ENCODE measurements at places on chromosomes 3 and 15. TPM values are rescaled to one million over a fixed set of nuclear protein-coding genes. Genes with fewer than 3 reads are reported as not detected.

GRCh38 chr15:95440712-95441111 is 889.8 kb upstream of the NR2F2 start:
- DNase-seq: no peak

GRCh38 chr3:145623349-145623748 is 537.6 kb downstream of the PLOD2 start:
- DNase-seq: no peak

DNA sequence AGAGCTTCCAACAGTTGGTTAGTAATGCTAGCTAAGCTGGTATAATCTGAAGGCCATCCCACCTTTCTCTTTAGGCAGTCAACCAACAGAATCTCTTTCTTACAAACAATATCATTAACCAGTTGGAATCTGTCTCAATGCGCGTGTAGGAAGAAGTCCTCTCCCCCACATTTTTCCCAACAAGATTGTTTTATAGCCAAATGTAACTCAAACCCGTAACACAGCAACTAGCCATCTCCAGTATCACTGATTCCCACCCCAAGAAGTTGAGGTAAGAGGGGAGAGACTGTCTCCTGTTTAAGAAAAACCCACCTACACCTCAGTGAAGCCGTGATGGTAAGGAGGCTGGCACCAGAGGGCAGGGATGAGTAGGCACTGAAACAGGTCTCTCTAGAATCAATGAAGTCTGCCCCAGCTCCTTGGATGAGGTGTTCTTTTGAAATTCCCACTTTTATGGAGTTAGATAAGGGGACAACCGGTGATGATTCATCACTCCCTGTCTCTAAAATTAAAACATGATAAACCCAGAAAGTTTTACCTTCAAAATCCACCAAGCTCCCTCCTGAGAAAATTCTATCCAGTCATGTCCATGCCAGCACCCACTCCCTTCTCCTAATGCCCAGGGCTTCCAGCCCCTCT is 30.9 kb downstream of the CDC25A start:
- DNase-seq: no peak

GRCh38 chr15:25799906-25800700 is 63.0 kb downstream of the ATP10A start:
- no peak for DNase-seq

The CCDC54 gene
- not detected for total RNA-seq

The TNNC1 gene
- total RNA-seq: 5.6 TPM

The CORO2B gene
- 4.9 TPM for total RNA-seq

DNA sequence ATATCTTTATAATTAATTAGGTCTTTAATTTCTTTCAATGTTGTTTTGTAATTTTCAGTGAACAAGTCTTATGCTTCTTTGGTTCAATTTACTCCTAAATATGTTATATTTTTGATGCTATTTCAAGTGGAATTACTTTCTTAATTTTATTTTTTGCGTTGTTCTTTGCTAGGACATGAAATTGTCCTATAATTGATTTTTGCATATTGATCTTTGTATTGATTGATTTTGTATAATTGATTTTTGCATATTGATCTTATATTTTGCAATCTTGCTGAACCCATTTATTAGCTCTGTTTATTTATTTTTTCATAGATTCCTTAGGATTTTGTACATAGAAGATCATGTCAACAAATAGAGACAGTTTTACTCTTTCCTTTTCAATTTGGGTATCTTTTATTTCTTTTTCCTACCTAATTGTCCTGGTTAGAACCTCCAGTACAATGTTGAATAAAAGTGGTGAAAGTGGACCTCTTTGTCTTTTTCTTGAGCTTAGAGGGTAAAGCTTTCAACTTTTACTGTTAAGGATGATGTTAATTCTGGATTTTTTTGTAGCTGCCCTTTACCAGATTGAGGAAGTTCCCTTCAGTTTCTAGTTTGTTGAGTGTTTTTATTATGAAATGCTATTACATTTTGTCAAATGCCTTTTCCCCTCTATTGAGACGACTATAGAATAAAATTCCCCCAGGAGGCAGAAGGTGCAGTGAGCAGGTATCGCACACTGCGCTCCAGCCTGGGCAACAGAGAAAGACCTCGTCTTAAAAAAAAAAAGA is 36.8 kb upstream of the CCDC50 start:
- DNase-seq: no peak

DNA sequence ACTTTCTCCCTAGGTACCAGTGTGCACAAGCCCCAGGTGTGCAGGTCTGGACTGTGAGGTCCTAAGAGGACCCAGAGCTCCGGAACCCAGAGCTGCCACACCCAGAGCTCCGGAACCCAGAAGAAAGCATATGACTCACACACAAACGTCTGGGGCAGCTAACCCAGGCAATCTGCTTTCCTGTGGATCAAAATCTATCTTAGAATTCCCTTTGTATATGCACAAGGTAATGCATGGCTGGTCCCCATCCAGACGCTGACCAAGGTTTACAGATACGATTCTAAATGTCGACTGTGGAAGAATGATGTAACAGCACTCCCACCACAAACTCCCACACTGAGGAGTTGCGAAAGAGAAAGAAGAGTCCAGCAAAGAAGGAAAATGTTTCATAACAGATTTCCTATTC is 15.7 kb downstream of the KCNMB2 start:
- no peak for DNase-seq

GRCh38 chr15:47184003-47184907 is 533.0 kb upstream of the SEMA6D start:
- peak; percentile 65 for DNase-seq

GRCh38 chr3:100875239-100875638 is 118.0 kb downstream of the ABI3BP start:
- no peak for DNase-seq

DNA sequence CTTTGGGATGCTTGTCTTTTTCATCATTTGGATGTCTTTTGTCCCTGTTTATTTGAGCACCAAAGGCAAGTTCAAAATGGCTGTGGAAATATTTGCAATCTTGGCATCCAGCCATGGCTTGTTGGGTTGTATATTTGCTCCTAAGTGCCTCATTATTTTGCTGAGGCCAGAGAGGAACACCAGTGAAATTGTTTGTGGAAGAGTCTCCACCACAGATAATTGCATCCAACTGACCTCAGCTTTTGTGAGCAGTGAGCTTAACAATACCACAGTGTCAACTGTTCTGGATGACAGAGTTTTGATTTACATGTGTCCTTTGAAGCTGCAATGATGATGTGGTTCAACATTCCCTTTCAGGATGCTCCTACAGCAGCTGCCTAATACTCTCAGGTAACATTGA is 83.0 kb upstream of the KCNAB1 start:
- DNase-seq: no peak

The CDHR4 gene
- 0.17 TPM for total RNA-seq

The ANKRD28 gene
- 51.6 TPM for total RNA-seq

DNA sequence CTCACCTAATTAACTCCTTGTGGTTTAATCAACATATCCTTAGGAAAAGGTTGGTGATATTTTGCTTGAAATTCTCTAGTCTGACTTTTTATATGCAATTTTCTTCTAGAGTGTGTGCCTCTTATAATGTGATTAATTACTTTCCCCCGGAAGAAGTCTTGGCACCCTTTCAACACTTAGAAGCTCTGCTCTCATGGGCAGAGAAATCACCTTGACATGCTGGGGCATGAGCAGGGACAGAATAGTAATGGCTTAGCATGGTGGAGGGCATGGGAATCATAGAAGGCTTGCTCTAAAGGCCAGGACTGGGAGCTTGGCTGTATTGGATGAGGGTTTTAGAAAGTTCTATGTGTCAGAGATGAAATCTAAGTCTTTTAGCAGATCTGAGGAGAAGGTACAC is 293.5 kb downstream of the AGBL1 start:
- DNase-seq: no peak

DNA sequence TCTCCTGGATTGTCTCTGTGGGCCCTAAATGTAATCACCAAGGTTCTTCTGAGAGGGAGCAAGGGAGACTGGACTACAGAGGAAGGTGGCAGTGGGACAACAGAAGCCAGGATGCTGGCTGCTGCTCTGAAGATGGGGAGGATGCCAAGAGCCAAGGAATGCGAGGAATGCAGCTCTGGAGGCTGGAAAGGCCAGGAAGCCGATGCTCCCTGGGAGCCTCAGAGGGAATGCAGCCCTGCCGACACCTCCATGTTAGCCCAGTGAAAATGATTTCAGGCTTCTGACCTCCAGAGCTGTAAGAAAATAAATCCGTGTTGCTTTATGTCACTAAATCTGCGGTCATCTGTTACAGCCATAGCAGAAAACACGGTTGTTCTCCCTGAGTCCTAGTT is 44.1 kb downstream of the UMPS start:
- peak; percentile 68 for DNase-seq

DNA sequence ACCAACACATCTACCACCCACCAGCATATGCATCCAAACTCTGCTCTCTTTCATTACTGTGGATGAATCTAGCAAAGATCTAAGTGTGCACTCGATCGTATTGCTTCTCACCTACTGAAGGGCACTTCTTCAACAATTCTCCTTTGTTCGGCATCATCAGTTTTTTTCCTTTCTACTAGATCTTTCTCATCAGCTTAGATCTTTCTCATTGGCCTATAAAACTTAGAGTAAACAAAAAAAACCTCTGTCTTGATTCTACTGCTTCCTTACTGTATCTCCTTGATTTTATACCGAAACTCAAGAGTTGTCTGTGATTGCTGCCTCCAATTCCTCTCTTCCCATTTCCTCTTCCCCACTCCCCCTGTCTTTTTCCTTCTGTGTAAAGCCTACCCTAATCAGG is 36.1 kb upstream of the TIPARP start:
- no peak for DNase-seq

DNA sequence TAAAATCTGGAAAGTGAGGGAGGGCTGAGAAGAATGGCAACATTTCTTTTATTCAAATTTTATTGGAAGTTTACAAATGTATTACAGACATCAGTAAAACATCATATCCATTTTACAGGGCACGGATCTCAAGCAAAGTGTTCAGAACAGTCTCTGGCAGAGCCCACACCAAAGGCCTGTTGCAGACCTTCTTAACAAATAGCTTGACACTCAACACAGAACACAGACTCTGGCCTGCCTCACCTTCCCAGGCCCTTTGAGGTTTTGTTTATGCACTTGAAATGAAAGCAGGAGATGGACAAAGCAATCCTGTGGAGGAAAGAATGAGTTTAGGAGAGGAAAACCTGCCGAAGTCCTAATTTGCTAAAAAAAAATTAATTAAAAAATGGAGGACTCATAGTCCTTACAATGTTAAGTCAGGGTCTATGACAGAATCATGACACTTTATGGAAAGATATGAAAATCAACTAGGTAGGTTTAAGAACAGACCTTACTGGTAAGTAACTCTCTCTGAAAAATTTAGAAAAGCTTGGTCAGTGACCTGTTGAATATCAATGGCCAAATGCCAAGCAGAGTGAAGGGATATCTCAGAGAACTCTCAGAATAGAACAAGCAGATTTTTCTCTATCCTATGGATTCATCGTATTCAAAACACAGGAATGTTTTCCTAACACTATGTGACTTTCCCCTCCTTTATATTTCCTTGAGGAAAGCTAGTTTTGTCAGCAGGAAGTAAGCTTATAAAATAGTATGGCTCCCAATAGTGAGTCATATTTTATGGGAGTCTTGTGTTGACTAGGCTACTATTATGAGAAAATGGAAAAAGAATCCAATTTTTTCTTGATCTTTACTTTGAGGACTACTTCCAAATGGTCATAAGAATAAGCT is 70.8 kb upstream of the PSMD6 start:
- DNase-seq: no peak

The SQOR gene
- total RNA-seq: 0.69 TPM

- DNase-seq: no peak
Measured at GRCh38 chr15:67188551-67189218, 65.8 kb downstream of the AAGAB start.

GRCh38 chr3:134939978-134940377 is 144.9 kb downstream of the EPHB1 start:
- DNase-seq: no peak

GRCh38 chr3:100871306-100871705 is 121.9 kb downstream of the ABI3BP start:
- no peak for DNase-seq

DNA sequence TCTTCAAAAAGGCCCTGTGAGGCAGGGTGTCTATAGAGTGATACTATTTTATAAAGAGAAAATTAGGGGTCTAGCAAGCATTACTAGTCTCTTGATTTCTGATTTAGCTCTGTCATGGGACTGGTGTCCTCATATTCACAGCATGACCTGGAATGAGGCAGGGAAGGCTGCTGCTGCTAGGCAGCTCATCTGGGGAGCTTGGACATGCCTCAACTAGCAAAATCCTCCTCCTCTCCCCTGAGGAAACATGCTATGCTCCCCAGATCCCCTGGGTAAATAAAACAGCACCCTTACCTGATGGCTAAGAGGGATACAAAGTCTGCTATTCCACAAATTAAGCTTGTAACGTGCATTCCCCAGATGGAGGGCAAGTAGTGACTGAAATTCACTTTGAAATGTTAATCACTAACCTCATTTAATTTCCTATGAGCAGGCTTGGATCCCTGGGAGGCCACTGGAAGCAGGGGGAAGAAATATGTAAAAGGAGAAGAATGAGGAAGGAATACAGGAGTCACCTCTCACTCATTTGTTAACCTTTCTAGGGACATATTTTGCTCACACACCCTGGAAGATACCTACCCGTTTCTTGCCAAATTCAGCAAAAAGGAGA is 709.4 kb downstream of the SQOR start:
- DNase-seq: no peak

Data from WTC11 (cell line).